ENCODE measurements at places on chromosomes 4 and X.

DNA sequence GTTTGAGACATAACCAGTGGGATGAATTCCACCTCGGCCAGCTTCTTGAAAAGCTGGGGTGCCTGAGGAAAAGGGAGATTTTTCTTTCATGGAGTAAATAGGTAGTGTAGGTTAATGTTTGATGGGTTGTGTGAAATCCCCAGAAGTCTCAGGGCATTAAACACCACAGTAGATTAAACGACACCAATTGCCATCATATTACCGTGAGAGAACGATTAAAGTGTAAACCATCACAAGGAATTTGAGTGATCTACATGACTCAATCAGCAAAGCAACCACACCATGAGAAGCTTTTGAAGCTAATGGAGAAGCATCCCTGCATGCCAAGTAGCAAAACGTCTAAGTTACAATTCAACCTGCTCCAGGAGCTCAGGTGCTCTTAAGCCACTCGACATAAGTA is 322.5 kb upstream of the GATB start:
- no peak for DNase-seq

DNA sequence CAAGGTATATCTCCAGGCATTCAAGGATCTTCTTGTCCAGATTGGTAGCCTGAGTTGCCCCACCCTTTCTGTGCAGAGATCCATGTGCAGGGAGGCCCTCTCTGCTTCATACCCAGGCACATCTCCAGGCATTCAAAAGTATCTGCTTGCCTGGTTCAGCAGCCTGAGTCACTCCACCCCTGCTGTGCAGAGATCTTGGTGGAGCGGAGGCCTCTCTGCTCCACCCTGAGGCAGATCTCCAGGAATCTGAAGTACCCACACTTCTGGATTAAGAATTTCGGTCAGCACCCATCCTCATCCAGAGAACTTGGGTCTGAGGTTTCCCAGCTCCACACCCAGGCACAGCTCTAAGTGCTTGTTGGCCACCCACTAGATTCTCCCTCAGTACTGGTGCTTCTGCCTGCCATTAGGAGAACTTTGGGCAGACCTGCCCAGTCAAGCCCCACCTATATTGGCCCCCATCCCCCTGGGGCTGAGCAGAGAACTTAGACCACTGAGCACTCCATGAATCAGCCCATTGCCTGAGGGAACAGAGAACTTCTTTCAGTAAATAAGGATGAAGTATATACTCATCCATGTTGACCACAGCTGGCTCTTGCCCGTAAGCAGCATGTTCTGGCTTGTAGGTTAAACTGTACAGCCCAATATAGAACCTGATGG is 199.5 kb upstream of the ZCCHC13 start:
- no peak for DNase-seq

DNA sequence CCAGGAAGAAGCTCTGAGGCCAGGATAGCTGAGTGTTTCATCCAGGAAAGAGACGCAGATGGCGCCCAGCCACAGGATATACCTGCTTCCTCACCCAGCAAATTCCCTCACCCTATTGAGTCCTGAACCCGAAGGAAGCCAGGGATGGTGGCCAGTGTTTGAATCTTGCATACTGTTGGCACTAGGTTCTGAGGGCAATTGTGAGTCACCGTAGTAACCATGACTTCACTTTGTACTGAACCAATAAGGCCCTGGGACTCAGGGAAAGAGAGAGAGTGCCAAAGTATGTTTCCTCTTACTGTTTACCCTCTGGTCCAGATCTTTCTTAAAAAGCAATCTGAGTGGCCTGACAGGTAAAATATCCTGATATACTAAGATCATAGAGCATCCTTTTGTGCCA is 25.6 kb upstream of the SMIM10L2A start:
- no peak for DNase-seq

- DNase-seq = no peak
Observed at GRCh38 chr4:123536225-123536624, 139.6 kb downstream of the SPRY1 start.

GRCh38 chr4:24477919-24478318 is 106.4 kb downstream of the DHX15 start:
- no peak for DNase-seq

DNA sequence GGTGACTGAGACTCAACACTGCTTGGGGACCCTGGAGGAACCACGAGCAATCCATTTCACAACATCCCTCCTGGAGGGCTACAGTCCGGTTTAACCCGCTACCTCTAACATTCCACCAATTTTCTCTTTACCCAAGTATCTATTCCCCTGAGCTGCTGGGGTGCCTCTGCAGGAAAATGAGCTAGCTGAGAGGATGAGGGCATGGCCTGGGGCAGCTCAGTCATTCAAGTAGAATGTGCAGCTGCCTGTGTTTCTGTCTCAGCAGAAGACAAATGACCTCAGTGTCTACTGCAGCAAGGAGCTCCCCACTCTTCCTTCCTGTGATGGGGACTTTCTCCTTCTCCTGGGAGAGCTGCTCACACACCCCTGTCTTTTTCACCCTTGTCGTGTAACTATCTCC is 120.8 kb downstream of the ZNF518B start:
- DNase-seq = no peak
